ENCODE measurements at places on chromosomes 12 and 14. TPM values are rescaled to one million over a fixed set of nuclear protein-coding genes. Genes with fewer than 3 reads are reported as not detected.

The PROX2 gene
- not detected for polyA plus RNA-seq

The TAS2R20 gene
- 0.64 TPM for polyA plus RNA-seq

The CMKLR1 gene
- 0.10 TPM for polyA plus RNA-seq

The TNFAIP2 gene
- polyA plus RNA-seq: 16.7 TPM

The ZNF891 gene
- 0.47 TPM for polyA plus RNA-seq

The TMEM63C gene
- not detected for polyA plus RNA-seq

The KRT1 gene
- polyA plus RNA-seq: not detected

- no peak for DNase-seq
These were observed 29.3 kb upstream of the KLRF1 start for GRCh38 chr12:9797722-9798619.

DNA sequence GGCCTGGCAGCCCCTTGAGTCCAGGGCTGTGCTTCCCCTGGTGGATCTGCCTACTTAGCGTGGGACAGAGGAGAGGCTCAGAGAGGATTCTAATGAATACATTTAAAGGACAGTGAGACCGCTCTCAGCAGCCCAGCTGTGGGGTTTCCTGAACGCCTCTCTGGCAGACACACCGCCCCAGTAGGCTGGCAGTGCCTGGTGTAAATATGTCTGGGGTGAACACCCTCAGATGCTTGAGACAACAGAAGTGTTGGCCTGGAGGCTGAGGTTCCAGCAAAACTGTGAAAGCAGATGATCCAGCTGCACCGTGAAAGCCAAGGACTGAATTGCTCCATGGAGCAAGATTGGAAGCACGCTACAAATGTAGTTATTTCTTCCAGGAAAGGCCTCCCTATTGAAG is 55.1 kb downstream of the LRRC74A start:
- DNase-seq: no peak

DNA sequence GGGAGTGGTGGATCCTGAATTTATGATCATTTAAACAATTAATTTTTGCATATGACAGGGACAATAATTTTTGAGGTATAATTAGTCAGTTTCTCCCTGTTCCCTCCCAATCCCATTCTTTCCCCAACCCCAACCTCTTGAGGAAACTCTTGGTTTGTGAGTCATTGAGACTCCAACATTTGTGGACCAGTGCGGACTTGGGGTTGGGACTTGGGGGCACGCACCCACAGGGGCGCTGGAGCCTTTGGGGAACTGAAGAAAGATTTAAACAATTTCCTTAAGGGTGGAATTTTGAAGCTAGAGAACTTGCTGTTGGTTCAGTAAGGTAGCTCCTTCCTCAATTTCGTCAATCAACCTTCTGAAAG is 17.4 kb upstream of the PTGR2 start:
- DNase-seq: no peak

DNA sequence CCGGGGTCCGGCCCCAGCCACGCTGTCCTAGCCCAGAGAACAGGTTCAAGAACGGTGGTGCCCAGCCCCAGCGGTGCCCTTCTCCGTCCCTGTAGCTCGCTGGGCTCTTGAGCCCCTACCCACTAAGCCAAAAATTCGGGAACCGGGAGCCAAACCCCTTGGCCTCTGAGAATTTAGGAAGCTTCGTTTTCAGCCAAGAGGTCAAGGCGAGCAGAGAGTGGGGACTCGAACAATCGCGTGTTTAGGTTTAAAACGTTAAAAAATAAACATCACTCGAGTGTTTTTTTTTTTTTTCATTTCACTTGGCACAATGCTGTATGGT is 6.2 kb downstream of the SIX1 start:
- no peak for DNase-seq

DNA sequence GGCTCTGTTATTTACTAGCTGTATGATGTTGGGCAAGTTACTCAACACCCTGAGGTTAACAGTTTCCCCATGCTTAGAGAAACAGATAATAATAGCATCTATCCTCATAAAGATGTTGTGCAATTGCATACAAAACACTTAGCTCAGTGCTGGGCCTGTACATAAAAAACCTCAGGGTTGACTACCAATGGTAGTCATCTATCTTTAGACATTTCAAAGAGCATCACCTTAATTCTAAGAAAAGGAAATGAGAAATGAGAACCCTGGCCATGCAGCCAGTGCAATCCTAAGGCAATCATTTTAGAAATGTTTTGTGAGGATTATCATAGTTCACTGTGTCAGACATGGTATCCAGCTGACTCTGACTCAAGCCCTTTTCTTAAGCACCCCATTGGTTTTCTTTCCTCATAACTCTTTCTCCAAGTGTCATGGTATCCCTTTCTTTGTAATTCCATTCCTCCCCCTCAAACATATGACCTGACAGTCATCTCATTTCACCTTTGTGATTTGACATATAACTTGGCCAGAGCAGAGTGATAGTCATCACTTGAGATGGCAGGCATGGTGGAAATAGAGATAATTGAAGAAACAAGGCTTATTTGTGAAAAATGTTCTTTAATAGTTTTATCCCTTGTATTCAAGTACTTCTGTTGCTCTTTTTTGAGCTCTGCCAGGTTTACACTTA is 29.5 kb upstream of the OSBPL8 start:
- DNase-seq: peak; percentile 93

DNA sequence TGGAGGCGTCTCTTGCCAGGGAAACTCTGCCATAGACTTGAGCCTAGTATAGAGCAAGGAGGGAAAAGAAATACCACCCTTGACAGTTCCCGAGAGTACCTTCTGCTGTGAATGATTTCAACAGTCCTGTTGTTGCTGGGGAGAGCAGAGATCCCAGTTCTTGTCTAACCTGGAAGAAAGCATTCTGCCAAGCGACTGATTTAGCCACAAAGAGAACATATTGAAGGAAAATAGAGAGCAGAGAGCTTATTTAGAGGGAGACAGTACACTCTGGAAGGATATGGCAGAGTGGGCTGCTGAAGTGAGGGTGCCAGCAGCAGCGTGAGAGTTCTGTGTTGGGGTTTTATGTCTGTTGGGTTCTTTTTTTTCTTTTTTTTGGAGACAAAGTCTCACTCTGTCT is 966.9 kb upstream of the TMEM132C start:
- no peak for DNase-seq

GRCh38 chr14:39766397-39767000 is 334.3 kb upstream of the FBXO33 start:
- no peak for DNase-seq

DNA sequence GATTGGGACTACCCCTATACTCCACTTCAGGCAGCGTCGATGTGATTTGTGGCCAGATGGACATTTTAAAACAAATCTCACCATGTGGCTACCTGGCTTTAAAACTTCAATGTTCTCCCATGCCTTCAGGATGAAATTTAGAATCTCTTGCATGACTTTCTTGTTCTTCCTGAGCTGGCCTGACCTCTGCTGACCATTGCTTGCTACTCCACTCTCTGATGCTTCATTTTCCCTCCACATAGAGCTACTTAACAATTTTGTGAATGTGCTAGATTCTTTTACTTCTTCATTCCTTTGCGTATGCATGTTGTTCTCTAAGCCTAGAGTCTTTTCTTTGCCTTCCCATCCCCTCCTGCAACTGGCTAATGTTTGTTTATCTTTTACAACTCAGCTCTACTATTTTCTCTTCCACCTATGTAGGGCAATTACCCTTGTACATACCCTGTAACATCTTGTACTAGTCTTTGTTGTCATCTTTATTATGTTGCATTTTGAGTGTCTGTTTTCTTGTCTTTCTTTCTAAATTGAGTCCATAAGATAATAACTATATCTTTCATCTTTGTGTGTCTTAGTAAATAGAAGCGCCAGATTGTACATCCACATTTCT is 41.2 kb downstream of the YLPM1 start:
- DNase-seq: peak; percentile 13

DNA sequence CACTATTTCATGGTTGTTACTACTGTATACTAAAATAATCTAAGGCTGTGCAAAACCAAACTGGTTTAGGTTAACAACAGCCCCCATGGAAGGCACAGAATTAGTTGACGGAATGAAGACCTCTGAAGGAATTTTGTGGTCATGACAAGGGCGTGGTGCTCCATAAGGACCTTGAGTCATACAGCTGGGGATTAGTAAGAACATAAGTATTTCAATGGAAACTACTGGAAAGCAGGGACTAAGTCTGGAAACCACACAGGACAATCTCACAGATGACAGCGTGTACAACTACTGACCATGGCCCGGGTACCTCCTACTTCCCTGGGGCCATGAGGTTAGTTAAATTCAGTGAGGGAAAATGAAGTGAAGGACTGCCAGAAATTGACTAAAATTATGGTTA is 98.5 kb upstream of the PLEKHA5 start:
- peak; percentile 61 for DNase-seq

DNA sequence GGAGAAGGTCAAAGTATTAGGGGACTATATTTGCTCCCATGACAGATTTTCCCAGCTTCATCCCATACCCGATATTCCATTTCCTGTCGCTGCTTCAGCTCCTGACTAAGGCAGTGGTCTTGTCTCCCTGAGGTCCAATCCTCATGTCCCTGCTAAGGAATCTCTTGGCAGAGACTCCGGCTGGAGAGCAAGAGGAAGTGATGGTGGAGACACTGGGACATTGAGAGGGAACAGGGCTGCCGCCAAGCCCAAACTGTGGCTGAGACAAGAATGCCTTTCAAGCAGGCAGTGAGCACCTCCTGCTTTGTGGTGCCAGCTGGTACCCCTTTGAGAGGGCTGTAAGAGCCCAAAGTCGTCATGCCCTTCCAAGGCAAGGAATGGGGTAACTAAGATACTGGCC is 5.5 kb downstream of the SP7 start:
- no peak for DNase-seq

DNA sequence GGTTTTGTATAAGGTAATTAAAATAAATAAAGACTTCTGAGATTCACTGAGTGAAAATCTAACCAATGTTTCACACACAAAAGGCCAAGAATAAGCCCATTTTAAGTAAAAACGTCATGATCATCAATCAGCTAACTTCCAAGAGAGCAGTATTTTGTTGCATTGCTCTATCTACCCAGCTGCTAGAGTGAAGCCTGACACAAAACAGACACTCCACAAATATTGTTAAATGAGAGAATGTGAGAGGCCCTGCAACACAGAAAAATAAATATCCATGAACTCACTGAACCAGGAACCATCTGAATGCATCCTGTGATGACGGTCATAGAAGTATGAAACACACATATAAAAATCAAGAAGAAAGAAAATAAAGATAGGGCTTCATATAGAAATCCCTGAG is 358.6 kb upstream of the TMTC1 start:
- DNase-seq: no peak

DNA sequence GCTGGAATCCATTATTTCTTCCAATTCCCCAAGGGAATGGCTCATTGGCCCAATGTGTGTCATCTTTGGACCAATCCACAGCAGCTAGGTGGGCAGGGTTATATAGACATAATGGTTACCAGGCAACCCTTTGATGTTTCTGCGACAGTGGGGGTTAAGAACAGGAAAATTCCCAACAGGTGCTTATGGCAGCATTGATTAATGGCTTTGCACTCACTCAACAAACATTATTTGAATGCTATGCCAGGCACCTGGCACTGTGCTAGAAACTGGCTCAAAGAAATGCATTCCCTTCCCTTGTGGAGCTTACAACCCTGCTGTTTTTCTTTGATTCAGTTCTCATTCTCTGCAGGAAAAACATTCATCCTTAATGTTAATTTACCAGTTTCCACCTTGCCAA is 1221.0 kb downstream of the AACS start:
- no peak for DNase-seq

DNA sequence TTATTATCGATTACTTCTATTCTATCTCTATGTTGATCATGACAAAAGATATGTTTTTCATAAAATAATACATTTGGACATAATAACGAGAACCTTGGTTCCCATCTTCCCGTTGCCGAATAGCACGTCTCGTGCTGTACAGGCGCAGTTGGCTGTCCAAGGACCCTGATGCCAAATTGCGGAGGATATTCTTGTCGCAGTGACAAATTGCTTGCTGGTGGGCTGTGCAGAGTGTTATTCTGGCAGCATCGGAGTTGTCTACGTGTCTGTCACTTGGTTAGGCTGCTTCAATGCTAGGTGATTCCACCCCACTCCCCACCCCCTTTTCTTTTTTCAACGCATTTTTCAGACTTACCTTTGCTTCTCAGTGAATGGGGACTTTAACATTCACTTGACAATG is 546.8 kb downstream of the PRKD1 start:
- no peak for DNase-seq

DNA sequence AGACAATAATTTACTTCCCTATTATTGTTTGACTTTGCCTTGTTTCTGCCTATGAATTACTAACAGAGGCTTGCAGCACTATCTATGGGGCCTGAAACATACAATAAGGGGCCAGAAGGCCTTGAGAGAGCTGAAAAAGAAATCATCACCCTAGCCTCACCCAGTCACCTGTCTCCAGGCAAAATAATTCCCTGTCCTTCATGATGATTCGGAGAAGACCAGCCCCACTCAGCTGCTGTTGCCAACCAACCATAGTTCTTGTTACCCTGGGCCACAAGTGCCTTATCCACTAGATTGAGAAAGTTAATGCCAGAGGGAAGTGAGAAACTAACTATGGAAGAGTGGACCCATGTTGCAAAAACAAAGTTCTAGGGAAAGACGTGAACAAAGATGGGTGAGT is 97.1 kb downstream of the ARF6 start:
- no peak for DNase-seq

DNA sequence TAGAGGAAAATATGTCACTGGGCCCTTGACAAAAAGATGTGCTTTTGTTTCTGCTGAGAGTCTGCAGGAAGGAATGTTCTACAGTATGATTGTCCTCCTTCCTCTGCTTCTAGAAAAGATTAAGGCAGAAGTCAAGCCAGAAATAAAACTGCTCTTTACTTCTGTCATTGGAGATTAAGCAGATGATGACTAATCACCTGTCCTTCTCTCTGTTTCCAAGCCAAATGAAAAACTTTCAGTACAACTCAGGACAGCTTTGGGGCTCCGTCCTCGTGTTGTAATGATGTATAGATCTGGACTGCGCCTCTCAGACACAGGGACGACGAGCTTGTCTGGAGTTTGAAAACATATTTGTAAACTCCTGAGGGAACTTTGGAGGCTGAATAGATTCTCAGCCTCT is 159.3 kb downstream of the DYRK2 start:
- no peak for DNase-seq

DNA sequence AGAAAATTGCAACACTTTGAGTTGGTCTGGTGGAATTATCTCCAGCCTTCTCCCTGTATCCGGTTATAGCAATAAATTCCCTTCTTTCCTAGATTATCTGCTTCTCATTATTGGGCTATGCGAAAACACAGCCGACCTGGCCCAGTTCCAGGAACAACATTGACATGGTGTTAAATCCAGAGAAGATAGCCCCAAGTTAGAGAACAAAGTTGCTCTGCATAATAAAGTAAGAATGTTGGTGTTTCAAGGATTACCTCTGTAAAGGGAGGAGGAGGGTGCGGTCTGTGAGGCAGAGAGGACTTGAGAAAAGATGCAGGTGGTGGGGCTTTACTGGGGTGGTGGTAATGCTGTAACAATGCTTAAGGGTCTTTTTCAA is 12.1 kb downstream of the TCL1A start:
- no peak for DNase-seq

GRCh38 chr12:71045781-71046180 is 112.0 kb downstream of the TSPAN8 start:
- DNase-seq: no peak

GRCh38 chr14:45891417-45892080 is 638.5 kb upstream of the MIS18BP1 start:
- no peak for DNase-seq

Measured in BJ (cell line).